ENCODE measurements at places on chromosomes 5 and 9.

GRCh38 chr9:33109850-33110595 lies 33.5 kb upstream of the SMU1 start:
- DNase-seq: no peak

DNA sequence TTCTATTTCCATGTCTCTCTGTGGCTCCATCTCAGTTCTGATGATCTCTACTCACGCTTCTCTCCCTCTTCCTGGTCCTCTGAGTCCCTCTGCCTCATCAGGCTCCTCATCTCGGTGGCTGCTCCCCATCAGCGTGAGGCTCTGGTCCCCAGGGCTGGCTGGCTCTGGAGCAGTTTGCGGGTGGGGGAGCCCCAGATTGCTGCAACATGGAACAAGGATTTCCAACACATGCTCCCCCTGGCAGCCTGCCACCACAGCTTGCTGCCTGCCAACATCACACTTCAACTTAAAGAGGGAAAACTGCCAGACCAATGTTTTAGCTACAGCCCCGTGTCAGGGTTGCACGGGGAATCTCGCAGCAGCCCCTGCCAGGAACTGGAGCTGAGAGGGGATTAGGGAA lies 77.2 kb upstream of the NEK6 start:
- DNase-seq: no peak

- no peak for DNase-seq
Measured at GRCh38 chr5:5231576-5231975, 91.4 kb downstream of the ADAMTS16 start.

GRCh38 chr5:160507221-160507721 lies 85.6 kb downstream of the PTTG1 start:
- no peak for DNase-seq

All from activated CD4-positive, alpha-beta T cell treated with anti-CD3 and anti-CD28 coated beads, Interleukin-2, amount 50 U/mL, for 24 hours (primary cell).